Head of caudate nucleus (tissue), 42 donors: ENCODE measurements at places on chromosomes 11 and 22.
A peak's percentile ranks its signal among the peaks of the same experiment; 100 is the strongest.

DNA sequence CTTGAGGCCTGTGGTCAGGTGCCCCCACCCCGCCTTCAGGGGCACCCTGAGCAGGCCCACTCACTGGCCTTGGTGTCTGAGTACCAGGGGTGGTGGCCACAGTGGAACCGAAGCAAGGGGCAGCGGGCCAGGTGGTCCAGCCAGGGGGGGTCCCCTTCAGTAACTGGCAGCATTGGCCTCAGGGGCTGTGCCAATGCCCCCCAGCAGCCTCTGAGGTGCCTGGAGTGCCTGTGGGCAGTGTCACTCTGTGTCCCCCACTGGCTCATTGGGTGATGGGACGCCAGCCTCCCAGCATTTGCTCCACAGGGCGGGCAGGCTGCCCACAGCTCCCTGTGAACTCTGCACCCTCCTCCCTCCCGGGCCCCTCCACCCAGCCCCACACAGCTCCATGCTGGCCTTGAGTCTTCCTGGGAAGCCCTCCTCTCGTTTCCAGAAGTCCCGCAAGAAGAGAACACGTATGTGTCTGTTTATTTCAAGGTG, 29.5 kb upstream of the CARS1 start:
- DNase-seq, result no peak

DNA sequence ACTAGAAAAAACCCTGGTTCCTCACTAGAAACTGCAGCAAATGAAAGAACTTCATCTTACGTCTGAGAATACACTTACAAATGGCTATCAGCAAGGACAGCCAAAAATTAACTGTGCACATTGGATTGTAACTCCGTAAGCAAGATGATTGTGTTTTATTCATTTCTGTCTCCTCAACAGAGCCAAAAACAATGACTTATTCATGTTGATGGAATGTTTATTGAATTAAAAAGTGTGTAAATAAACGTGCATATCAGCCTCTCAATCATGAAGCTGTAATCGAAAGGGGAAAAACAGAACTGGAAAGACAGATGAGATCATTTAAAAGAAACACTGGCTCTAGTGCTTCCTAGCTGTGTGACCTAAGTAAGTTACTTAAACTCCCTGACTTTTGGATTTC, 307.5 kb upstream of the ZC3H12C start:
- no peak for DNase-seq

DNA sequence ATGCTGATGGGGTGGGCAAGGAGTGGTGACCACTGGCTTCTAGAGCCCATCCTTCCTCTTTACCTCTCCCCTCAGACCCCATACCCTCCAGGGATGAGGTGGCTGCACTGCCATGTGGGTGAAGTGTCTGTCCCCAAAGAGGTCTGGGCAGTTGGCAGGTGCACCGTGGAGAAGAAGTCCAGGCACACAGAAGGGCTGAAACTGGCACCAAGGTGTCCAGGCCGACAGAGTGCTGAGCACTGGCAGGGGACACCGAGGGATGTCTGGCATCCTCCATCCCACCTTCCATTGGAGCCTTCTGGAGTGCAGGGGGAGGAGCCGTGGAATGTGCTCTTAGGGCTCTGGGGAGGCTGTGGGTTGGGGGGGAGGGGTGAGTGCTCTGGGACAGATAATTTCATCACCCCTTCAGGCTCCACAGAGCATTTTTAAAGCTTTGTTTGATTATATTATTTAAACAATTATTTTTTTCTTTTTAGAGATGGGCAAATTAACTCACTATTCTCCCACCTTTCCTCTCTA, 37.9 kb downstream of the PKNOX2 start:
- DNase-seq, result no peak

DNA sequence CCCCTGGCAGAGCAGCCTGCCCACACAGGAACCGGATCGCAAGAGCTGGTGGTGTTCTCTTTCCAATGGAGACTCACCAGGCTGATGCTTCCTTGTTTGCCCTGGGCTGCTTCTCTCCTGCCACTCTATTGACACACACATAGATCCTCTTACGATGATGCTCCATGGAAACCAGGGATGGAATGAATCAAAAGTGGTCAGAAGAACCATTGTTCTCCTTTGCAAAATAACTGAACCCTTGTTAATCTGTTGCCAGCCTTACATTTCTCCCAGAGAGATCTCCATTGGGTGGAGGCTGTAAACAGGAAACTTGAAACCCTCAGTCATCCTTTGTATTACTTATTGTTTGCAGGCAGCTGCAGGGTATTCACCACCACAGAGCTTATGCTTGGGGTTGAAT, 24.6 kb upstream of the LDLRAD3 start:
- DNase-seq, result peak; percentile 31

DNA sequence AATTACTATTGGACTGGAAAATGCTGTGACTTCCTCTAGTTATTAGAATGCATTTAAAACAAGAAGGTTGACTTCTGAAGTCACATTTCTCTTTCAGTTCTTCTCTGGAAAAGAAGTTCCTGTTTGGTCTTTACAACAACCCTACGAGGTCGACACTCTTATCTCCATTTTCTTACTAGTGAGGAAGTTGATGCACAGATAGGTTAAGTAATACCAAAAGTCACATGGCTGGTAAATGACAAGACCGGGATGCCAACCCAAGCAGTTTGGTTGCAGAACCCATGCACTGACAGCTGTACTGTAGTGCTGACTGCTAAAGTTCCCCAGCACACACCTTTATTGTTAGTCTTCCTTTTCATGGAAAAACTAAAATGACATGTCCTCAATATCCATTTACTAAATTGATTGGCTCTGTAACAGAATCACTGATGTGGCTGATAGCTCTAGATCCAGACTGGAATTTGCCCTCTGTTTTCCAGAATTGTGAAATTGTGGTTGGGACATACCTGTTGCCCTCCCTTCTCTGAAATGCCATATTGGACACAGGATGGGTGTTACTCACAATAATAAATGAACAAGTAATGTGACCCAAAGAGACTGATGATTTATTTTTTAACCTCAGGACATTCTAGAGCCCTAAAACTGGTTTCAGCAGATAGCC, 9.4 kb upstream of the TECTA start:
- DNase-seq, result no peak

DNA sequence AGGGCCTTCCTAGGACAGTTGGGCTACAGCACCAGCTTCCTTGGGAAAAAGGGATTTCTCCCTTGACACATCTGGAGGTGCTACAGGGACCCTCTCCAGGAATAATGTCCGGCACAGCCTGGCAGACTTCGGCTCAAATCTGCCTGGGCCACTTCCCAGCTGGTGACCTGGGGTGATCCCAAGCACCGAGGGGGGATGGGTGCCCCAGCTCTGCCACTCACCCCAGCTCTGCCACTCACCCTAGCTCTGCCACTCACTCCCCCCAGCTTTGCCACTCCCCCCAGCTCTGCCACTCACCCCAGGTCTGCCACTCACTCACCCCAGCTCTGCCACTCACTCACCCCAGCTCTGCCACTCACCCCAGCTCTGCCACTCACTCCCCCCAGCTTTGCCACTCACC, 9.9 kb downstream of the OSBPL5 start:
- no peak for DNase-seq

GRCh38 chr11:68076371-68077042, 37.7 kb downstream of the TCIRG1 start:
- DNase-seq, result peak; percentile 44

GRCh38 chr11:92308366-92308765, 83.7 kb downstream of the FAT3 start:
- DNase-seq, result no peak

GRCh38 chr11:67366961-67367760, 6.2 kb downstream of the CLCF1 start:
- DNase-seq, result no peak

DNA sequence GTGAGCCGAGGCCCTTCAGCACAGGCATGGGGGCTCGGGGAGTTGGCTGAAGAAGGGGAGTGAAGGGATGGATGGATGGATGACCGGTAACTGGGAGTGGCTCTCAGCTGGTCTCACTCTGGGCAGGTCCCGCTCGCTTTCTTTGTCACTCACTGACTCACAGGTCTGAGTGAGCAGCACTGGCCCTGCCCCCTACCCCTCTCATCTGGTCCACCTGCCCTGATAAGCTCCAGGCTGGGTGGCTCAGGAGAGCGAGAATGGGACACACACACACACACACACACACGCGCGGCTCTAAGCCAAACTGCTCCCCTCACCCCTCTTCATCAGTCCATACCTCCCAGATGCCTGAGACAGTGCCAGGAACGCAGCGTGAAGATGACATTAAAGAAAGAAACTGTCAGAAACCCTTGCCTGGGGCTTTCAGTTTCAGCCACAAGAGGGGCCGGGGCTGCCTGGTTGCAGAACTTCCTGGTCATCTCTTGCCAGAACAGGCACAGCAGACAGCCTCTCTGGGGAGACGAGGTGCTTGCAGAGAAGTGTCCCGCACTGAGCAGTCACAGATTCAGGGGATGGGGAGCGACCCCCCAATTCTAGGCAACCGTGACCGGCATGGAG, 16.5 kb upstream of the SHISAL1 start:
- no peak for DNase-seq

- no peak for DNase-seq
Measured at GRCh38 chr11:37747121-37747520, 1149.1 kb upstream of the RAG2 start.

- DNase-seq, result no peak
Measured at GRCh38 chr22:23751441-23751996, 607 bp upstream of the ZNF70 start.

GRCh38 chr11:94028436-94028835, 7.3 kb downstream of the HEPHL1 start:
- DNase-seq, result no peak

DNA sequence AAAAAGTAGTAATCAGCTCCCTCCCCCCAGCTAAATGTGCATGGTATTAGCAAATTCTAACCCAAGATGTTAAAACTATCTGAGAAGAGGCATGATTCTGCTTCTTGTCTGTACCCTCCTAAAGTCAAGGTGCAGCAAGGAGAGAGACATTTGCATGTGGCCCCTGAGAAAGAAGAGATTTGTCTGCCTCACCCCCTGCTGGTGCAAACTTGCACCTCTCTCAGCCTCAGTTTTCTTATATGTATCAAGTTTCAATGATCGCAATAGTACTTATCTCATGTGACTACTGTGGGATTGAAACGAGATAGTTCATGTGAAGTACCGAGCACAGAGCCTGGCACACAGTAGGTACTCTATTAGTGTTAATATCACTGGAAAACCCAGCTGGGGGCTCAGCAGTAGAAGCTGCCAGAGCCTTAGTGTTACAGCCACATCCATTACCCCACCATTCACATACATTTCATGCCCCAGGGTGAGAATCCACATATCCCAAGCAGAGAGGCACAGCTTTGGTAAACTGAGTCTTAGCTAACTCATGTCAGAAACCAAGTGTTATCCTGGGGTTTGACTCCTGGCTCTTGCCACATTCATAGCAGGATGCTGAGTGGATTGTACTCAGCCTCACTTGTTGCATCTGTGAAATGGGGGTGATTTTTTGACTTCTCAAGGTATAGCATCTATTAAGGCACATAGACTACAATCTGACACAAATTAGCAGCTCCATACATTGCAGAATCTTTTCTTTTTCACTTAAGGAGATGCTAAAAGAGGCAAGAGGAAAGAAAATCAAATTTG, 24.9 kb downstream of the CD44 start:
- DNase-seq, result no peak

DNA sequence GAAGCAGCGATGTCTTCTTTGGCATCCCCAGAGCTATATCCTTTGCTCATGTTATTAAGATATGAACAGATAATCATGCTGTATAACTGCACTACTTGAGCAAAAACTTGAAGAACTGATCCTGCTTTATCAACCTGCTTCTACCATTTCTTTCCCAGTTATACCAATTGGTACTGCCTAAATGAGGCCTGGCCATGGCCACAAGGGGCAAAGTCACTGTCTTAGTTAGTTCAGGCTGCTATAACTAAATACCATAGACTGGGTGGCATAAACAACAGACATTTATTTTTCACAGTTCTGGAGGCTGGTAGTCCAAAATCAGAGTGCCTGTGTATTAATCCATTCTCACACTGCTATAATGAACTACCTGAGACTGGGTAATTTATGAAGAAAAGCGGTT, 37.5 kb downstream of the DEUP1 start:
- DNase-seq, result no peak

DNA sequence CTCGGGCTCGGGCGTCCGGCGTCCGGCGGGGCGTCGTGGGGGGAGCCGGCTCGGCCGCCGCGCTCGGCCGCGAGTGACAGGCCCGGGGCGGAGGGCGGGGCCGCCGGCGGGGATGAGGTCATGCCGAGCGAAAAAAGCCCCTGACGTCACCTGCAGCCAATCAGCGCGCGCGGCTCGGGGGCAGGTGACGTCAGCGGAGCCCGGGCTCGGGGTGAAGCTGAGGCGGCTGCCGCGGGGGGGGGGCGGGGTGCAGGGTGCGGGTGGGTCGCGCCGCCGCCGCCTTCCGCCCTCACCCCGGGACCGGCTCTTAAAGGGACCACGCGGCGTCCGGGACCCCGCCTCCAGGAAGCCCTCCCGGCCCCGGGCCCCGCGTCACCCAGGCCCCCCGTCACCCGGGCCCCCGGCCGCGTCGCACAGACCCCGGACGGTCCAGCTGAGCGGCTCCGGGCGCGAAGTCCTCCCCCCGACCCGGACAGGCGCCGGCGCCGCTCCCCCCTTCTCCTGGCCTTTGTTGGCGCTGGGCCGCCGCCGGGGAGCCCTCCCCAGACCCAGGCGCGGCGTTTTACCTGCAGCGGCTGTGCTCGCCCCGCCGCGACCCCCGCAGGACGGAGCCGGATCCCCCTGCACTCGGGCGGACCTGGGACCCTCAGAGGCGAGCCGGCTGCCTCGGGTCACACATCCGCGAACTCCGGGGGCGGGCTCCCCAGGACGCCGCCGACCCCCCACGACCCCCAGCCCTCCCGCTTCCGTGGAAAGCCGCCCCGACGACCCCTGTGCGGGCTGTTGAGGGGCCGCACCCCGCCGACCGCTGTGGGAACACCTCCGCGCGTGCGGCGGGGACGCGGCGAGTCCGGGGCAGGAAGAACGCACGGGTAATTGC, at the start of gene DUSP8:
Gene DUSP8, minus strand, starts transcription at position 75 of the 880 bp plus-strand sequence. CDS start 6,445 bp downstream, outside the sequence.
- peak; percentile 91 for DNase-seq

- no peak for DNase-seq
Measured at GRCh38 chr22:48805516-48805915, 1022.2 kb downstream of the BRD1 start.
